ENCODE measurements at places on chromosomes 1 and 21. TPM values are rescaled to one million over a fixed set of nuclear protein-coding genes. Genes with fewer than 3 reads are reported as not detected.

DNA sequence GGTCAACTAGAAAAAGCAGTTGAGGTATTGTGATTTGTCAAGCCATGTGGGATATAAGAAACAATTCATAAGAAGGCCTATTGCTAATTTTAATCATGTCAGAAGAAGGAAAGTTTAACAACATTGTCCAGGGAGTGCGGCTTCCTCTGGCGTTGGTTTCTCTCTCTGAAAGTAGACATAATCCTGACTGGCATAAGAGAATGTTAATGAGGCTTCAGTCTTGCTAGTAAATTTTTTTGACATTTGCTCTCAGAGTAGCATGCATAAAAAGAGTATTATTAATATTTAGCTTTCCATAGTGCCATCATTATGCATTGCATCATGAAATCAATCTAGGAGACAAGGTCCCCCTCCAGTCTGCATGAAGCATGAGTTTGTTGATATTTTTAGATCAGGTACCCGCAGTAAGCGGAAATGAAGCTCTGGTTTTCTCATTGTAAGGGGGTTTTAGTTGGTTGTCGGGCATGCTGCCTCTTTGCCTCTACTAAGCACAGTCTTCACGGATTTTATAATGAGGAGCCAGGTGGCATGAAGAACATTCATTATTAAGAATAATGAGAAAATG, 12.8 kb upstream of the PRDM2 start:
- peak; percentile 26 for DNase-seq

PTPRC gene
- 634 TPM for total RNA-seq

GRCh38 chr1:180188091-180188506, 33.4 kb downstream of the QSOX1 start:
- no peak for DNase-seq

MARCKSL1 gene
- 30.7 TPM for total RNA-seq

DNA sequence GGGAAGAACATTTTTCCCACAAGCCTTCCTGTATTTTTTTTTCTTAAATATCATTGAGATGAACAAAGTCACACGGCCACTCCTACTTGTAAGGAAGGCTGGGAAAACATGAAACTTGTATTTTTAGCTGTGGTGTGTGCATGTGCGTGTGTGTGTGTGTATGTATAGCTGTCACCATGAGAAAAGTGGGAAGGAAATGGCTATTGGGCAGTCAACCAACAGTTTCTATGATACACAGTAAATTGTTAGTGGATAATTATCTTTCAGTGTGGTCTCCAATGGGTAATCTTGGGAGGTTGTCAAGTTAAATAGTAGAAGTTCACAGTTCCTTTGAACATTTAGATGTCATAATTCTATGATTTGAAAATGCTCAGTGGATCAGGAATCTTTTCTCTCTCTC, 132.7 kb upstream of the USP24 start:
- no peak for DNase-seq

DNA sequence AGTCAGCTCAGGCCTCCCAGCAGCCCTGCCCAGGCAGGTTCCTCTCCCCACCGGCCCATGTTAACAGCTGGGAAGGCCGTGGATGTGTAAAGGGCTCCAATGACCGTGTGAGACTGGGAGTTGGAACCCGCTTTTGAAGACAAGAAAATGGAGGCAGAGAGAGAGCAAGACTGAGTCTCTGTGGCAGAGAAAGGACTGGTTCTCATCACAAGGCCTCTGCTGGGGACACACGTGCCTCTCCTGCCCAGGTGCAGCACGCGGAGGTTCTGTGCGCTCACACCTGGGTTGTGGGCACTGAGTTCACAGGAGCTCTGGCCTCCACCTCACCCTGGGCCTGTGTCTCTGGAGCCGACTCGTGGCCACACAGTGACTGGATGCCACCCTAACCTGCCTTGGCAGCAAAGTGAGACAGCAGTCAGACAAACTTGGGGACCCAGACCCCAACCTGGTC, 27.0 kb downstream of the RUNX3 start:
- peak; percentile 39 for DNase-seq

DNA sequence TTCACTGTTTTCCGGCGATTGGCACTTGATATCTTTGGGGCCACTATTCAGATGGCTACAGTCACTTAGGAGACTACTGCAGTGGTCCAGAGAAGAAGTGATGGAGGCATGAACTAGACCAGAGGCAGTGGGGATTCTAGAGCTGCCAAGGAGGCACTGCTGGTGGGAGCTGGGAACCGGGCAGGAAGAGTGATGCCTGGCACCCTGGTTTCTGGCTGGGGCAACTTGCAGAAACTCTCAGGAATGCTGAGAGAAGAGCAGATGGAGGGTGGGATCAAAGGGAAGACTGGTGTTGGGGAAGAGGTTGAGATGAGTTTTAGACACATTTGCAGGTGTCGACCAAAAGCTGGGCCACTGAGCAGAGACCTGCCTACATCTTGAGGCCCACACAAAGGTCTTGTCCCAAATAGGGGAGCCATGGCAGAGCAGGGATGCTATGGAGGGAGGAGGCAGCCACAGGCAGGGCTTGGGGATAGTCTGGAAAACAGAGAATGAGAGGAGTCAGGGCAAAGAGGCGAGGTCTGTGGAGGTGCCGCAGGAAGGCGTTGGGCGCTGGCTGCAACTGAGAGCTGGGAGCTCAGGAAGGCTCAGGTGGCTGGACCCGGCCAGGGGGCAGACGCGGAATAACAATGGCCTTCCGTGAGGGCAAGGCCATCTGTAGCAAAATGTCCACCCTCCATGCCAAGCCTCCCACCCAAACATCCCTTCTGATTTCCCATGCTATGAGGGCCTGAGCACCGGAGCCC, 118.9 kb downstream of the TOMM20 start:
- no peak for DNase-seq

DNA sequence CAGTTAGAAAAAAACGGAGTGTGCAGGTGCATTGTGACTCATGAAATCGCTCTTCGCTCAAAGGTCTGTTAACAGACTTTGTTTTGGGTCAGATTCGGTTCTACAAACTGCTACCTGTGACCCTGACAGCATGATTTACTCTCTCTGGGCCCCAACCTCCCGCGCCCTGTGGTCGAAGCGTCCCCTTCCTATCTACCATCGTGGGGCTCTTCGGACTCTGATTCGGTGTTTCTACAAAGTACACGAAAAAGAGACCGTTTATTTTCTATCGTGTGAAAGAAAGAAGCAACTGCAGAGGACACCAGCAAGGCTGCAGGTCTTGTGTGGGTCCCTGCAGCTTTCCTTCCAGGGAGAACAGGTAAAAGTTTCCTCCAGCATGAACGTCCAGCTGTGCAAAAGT, 29.4 kb upstream of the SLC19A1 start:
- no peak for DNase-seq

Measured in CD8-positive, alpha-beta T cell (primary cell).